ENCODE measurements at places on chromosomes 4 and X.

- DNase-seq = no peak
Measured at GRCh38 chr4:108445716-108446115, 174.7 kb upstream of the RPL34 start.

DNA sequence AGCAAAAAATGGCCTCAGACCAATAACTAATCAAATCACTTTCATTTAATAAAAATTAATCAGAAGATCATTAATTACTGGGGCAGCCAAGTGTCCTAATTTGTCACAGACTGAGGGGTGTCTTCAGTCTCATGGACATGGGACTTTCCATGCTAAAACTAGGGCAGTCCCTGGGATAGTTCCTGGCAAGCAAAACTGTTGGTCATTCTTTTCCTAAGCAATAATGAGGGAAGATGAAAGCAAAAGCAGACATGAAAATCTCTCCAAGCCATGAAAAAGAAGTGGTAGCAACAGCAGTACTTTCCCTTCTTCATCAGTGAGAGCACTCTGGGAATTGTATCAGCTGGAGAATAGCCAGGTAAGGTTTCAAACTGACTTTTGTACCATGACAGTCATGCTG is 3.7 kb upstream of the ANTXR2 start:
- DNase-seq = no peak

GRCh38 chrX:34877436-34877835 is 65.2 kb upstream of the FAM47B start:
- DNase-seq = no peak

GRCh38 chrX:16853537-16853936 is 16.6 kb downstream of the RBBP7 start:
- no peak for DNase-seq
